ENCODE measurements at places on chromosomes 16 and 17.

DNA sequence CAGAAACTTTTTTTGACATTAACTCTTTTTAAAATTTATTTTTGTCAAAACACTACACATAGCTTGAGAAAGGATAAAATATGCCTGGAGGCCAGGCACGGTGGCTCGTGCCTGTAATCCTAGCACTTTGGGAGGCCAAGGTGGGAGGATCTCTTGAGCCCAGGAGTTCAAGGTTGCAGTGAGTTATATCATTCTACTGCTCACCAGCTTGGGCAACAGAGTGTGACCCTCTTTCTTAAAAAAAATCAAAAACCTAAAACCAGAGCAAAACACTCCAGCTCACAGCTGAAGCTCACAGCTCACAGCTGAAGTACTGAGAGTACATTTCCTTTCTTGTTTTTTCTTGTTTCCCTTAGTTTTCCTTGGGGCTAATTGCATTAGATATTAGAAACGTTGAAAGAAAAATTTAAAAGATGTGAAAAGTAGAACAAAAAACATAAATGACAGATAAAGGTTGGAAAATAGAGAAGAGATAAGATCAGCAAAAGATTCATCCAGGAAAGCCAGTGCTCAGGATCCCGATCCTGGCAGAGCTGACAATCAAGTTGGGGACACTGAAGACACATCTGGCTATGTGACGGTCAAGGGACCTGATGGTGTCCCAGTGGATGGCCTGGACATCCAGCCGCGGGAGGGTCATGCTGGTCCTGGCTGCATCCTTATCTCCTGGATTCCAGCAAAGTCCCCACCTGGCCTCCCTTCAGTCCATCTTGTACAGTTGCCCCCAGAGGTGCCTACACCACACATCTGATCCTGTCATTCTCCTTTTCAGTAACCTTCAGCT lies 9.8 kb downstream of the CHST6 start:
- no peak for DNase-seq

- DNase-seq = no peak
These were observed 58.3 kb upstream of the AKTIP start for GRCh38 chr16:53561101-53561888.

DNA sequence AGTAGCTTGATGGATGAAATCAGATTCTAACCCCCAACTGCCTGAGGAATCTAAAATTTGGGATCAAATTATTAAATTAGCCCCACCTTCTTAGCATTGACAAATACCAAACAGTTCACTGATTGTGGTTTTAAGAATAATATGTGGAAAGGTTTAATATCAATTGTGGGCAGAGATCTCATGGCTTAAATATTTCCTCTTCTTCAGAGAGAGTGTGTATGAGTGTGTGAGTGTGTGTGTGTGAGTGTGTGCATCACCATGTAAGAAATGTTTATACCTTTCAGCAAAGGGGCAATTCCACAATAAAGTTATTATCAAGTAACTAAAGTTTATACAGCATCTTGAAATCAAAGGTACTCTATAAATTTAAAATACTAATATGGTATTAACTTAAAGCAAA lies 3.2 kb downstream of the SMURF2 start:
- DNase-seq = no peak

- DNase-seq = no peak
These were observed 1.6 kb downstream of the CA10 start for GRCh38 chr17:52156576-52157570.

DNA sequence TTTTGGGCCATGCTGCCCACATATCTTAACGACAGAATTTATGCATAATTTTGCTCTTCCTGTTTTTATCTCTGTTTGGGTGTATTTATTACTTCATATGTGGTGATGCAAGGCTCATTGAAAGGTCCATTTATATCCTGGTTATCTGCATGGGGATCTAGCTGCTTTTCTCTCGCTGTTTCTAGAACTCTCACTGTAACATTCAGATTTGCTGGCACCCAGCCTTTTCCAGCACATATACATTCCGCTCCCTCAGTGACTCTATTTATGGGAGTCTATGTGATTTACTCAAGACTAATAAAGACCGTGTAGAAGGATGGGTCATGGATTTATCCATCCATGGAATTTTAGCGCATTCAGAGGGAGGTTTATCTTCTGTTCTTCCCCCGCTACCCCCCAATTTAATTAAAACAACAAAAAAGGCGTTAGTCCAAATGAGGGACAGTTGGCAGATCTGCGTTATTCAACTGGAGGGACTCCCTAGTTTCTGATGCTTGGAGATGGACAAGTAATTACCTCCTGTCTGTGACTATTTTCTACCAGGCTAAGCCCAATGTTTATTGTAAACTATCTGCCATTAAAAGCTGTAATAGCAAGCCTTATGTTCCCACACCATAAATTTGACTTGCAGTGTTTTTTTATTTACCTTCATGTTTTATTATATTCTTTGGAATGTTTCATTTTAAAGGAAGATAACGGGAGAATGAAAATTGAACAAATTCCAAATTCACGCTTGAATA lies 19.8 kb upstream of the MARCHF10 start:
- no peak for DNase-seq

GRCh38 chr16:35386619-35387018 lies 1927.2 kb downstream of the TP53TG3F start:
- DNase-seq = no peak

- DNase-seq = no peak
These were observed 376.4 kb downstream of the SLC39A11 start for GRCh38 chr17:72715906-72716572.

DNA sequence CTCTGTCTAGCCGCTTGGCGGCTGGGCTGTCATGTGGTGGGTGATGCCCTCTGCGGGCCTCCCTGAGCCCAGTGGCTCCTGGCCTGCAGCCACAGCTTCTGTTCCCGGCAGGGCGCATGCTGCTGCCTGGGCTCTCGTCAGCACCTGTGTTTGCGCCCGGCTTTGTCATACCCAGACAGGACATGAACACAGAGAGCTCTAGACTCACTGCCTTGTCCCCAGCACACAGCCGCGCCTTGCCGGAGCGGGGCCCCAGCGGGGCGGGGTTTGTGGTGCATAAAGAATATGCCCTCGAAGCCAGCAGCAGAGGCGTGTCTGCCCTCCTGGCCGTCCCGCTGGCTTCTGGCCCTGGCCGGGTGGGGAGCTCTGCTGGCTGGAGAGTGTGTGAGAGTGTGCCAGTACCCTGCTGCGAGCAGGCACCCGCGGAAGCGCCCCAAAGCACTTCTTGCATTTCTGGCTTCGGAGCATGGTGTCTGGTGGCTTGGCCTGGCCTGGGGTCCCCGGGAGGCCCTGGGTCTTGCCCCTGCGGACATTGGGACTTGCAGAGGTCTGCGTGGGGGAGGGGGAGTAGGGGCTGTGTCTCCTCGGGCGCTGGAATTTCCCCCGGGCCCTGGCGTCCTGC lies 14.4 kb downstream of the ASPSCR1 start:
- DNase-seq = no peak

- no peak for DNase-seq
These were observed 11.8 kb downstream of the SYT17 start for GRCh38 chr16:19179546-19180490.

Data from effector memory CD4-positive, alpha-beta T cell (primary cell).